ENCODE measurements at places on chromosomes 16 and 17. TPM values are rescaled to one million over a fixed set of nuclear protein-coding genes. Genes with fewer than 3 reads are reported as not detected.

The G6PC1 gene
- not detected for total RNA-seq

The MARVELD3 gene
- 48.7 TPM for total RNA-seq

The PIP4K2B gene
- 15.0 TPM for total RNA-seq

The PRR29 gene
- not detected for total RNA-seq

The SPATA22 gene
- total RNA-seq, result not detected

The CHD3 gene
- total RNA-seq, result 62.2 TPM

The CTRL gene
- total RNA-seq, result 0.21 TPM

The SCNN1G gene
- 0.14 TPM for total RNA-seq

The HS3ST2 gene
- 0.71 TPM for total RNA-seq

The MFAP4 gene
- not detected for total RNA-seq

The KRTAP2-3 gene
- 0.93 TPM for total RNA-seq

The RPH3AL gene
- total RNA-seq, result 8.5 TPM

The PRR35 gene
- under 0.01 TPM for total RNA-seq

The TMC8 gene
- total RNA-seq, result 0.21 TPM

The RRAD gene
- total RNA-seq, result 3.1 TPM

The CRISPLD2 gene
- 0.36 TPM for total RNA-seq

The HSD17B1 gene
- total RNA-seq, result 3.4 TPM

The NKD1 gene
- under 0.01 TPM for total RNA-seq

The MLYCD gene
- 1.7 TPM for total RNA-seq

The METTL9 gene
- total RNA-seq, result 183 TPM

The LRRC75A gene
- total RNA-seq, result under 0.01 TPM

The DPEP1 gene
- not detected for total RNA-seq

The SLC6A4 gene
- 0.34 TPM for total RNA-seq

The NF1 gene
- 51.9 TPM for total RNA-seq
